Jurkat, Clone E6-1 (cell line): ENCODE measurements at places on chromosomes 5 and 9.
A peak's percentile ranks its signal among the peaks of the same experiment; 100 is the strongest.

DNA sequence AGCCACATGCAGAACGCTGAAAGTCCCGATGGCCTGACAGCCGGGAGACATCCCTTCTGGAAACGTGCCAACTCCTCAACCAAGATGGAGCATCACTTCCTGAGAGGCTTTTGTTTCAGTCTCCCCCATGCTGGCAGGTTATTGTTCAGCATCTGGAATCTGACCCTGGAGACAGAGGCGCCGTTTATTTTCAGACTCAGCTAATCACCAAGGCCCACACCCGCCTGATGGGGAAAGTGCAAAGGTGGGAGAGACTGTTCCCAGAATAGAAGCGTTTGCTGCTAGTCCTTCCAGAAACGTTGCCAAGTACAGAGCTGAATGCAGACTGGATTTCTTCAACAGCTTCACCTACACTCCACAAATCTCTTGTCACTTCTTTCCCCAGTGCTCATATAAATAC, 41.8 kb upstream of the S1PR3 start:
- no peak for DNase-seq

DNA sequence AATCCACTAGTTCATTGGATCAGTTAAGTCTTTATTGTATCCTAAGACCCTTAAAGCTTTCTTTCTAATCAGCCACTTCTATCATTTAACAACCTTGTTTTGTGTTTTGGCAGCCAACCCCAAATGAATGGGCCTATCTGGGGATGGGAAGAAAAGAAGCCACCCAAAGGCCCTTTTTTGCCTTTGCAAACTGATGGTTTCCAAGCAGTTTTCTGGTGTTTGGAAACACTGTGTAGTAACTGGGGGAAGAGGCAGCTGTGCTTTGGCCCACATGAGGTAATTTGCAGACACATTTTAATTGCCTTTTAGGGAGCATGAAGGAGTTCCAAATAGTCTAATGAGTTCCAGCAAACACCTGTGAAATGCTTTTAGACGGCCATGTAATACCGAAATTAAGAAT, 1751.3 kb upstream of the WWC1 start:
- DNase-seq: no peak

- peak; percentile 70 for DNase-seq
Measured at GRCh38 chr9:89428901-89429890, 68.7 kb downstream of the SEMA4D start.

GRCh38 chr5:33212900-33213299, 227.9 kb upstream of the TARS1 start:
- DNase-seq: no peak

DNA sequence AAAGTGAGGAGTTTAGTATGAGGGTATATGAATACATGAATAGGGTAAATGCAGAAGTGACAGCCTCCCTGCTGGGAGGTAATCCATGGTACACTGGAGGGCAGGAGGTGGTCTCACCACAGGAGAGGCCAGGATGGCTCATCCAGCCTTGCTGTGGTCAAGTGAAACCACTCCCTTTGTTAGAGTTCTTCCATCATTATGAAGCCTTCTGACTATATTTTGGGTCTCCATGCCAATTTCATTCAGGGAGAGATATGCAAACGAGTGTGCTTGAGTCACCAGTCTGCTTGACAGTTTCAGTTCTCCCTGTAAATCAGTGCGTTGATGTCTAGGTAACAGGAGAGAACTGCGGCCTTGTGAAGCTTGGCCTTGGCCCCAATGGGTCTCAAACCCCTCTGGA, 16.4 kb downstream of the PPP3R2 start:
- no peak for DNase-seq

GRCh38 chr5:53601570-53601969, 41.1 kb downstream of the NDUFS4 start:
- DNase-seq: no peak

DNA sequence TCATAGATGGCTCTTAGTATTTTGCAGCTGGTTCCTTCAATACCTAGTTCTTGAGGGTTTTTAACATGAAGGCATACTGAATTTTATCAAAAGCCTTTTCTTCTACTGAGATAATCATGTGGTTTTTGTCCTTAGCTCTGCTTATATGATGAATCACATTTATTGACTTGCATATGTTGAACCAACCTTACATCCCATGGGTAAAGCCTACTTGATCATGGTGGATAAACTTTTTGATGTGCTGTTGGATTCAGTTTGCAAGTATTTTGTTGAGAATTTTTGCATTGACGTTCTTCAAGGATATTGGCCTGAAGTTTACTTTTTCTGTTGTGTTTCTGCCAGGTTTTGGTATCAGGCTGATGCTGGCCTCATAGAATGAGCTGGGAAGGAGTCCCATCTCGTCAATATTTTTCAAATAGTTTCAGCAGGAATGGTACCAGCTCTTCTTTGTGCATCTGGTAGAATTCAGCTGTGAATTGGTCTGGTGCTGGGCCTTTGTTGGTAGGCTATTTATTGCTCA, 49.7 kb downstream of the YIPF5 start:
- DNase-seq: no peak

DNA sequence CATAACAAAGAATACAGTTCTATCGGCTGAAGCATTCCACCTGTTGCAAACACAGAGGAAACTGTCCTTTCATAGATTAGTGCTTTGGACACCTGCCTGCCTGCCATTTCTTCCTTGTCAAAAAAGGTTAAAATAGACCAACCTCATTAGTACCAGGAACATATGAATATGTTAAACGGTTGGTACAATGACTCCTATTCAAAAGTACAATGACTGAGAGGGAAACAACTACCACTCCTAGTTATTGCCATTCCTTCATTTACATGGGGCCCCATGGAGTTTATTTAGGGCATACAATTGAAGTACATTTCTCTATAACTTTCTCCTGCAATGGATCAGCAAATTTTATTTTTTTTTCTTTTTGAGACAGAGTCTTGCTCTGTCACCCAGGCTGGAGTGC, 77.4 kb upstream of the PIP5K1B start:
- no peak for DNase-seq

- DNase-seq: no peak
Measured at GRCh38 chr5:170097934-170098333, 7.8 kb upstream of the FOXI1 start.

- DNase-seq: no peak
Measured at GRCh38 chr5:145437627-145438026, 397.5 kb downstream of the PRELID2 start.

DNA sequence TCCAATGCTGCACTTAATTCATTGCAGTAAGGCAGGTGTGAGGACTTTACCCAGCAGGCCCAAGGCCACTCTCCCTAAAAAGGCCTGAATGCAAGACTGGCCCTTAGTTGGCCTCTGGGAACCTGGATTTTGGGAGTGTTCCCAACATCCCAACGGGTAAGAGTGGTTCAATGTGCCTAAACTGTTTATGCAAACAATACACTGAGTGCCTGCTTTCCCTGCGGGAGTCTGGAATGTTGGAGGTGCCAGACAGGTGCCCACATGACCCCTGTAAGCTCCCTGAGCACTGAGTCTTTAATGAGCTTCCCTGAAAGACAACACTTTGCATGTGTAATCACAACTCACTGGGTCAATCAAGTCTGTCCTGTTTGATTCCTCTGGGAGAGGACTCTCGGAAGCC, 37.4 kb downstream of the NSUN2 start:
- DNase-seq: no peak

- no peak for DNase-seq
Measured at GRCh38 chr5:168892618-168893186, 313.5 kb upstream of the PANK3 start.

GRCh38 chr5:38543886-38544285, 12.6 kb downstream of the LIFR start:
- DNase-seq: no peak

- no peak for DNase-seq
Measured at GRCh38 chr9:7336356-7337065, 463.1 kb downstream of the DMAC1 start.

GRCh38 chr9:34961574-34962490, 3.7 kb downstream of the PHF24 start:
- DNase-seq: no peak

DNA sequence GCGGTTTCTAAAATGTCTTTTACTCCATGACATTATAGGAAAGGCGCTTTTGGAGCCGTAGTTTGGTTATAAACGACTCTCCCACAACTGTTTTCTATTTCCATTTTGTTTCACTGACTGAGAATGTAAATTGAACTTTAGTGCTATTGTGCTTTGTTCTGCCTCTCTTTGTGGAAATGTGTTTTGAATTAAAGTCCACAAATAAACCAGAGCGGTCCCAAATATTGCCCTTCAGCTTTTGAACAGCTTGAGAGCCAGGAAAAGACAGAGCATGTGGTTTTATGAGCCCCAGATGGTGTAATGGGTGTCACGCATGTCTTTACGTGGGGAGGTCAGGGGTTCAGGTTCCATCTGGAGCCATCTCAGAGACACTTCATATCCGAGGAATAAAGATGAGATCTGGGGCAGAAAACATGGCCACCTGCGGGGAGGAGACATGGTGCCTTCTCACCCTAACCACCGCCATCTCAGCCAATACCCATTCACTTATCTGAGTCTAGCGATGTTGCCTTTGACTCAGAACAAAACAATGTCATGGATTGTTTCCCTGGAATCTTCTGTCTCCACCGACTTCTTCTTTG, 42.5 kb upstream of the ROR2 start:
- no peak for DNase-seq

GRCh38 chr5:93915142-93915553, 173.7 kb upstream of the POU5F2 start:
- DNase-seq: peak; percentile 55

DNA sequence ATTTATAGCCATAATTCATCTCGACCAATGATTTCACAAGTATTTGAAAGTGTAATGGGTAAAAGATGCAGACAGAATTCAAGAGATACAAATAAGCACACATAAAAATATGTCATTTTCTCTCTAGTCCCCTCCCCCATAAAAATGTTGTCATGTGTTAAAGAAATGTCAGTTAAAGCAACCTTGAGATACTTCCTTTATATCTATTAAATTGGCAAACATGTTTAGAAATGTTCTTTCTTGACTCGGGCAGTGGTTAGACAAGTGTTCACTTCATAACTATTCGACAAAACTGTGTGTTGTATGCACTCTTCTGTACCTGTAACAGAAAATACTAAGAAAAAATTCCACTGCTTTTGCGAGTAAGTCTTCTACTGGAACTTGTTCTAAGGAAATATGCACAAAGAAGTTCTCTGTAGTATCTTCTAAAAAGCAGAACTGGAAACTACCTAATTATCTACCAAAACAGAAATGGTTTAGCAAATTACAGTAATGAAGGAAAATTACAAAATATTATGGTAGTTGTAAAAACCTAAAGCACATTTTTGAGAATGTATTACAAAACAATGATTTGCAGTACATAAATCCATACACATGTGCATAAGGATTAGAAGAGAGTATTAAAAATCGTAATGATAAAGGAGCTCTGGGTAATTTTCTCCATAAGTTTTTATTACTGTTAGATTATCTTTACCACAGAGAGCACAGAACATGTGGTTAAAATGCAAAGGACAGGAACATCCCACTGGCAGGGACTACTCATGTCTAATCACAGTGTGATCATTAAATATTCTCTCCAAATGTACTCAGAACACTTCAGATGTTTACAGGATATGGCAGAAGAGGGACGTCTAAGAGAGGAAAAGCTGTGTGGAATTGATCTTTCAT, 35.9 kb downstream of the FBXW2 start:
- no peak for DNase-seq

- no peak for DNase-seq
Measured at GRCh38 chr5:72662936-72663335, 153.5 kb upstream of the TNPO1 start.

GRCh38 chr5:32446630-32447029, 2.1 kb upstream of the ZFR start:
- no peak for DNase-seq

DNA sequence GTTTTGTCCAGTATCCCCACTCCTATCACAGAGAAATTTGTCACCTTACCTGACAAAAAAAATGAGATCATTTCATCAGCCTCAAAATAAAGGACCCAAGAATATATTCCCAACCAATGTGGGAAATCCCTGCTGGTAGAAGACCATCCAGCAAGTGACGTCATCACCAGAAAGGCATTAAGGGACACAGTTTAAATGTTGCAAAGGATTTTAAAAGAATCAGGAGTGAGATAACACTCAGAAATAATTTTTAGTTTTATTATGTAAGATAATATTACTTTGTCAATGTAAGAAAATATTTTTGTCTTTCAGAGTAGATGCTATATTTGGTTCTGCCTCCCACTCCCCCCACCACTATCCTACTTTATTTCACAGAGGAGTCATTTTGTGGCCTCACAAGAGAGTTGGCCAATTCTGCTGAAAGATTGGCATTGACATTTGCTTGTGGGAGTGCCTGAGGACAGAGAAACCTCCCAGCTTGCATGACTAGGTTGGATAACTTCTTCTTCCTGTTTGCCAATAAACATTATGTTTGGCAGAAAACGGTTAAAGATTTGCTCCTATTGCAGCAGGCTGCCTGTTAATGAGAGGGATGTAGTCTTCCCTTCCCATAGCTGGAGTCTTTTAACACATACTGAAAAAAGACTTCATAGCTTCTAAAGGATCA, 288.6 kb upstream of the DAB2 start:
- DNase-seq: no peak

DNA sequence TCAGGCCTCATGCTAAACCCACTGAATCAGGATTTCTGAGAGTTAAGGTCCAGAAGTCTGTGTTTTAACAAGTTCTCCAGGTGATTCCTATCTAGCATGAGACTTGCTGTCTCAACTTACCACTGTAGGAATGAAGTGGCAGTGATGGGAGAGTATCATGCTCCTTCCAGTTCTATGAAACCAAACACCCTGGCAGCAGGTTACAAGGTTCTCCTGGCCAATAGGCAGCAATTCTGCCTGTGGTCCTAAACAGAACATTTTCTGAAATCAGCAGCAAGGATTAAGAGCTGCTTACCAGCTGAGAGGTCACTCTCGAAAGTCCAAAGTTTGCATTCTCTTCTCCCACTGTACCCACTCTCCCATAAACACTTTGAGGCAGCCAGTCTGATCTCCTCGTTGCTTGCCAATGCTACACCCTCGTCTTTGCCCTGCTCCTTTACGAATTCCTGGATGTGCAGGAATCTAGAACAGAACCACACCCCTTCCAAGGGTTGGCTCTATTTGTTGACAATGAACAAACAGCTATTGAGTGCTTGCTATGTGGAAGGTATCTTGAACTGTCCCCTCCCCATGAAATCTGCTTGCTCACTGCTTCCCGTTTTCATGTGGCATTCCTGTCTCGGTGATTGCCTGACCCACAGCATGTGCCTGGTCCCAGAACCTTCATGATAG, 100.5 kb downstream of the TMEM174 start:
- DNase-seq: no peak

- DNase-seq: no peak
Measured at GRCh38 chr9:25681266-25681665, 3.0 kb upstream of the TUSC1 start.

- peak; percentile 9 for DNase-seq
Measured at GRCh38 chr9:8857926-8858595, 1058.5 kb upstream of the DMAC1 start.

GRCh38 chr9:13070612-13071595, 208.6 kb downstream of the MPDZ start:
- no peak for DNase-seq

GRCh38 chr5:143484601-143485000, 81.1 kb upstream of the NR3C1 start:
- no peak for DNase-seq

GRCh38 chr9:98881836-98882568, 61.7 kb upstream of the COL15A1 start:
- no peak for DNase-seq

GRCh38 chr9:100637787-100638186, 59.9 kb downstream of the CAVIN4 start:
- no peak for DNase-seq

- DNase-seq: no peak
Measured at GRCh38 chr9:108720191-108720642, 135.6 kb downstream of the ACTL7B start.
